ENCODE measurements at places on chromosomes 7 and 10.

DNA sequence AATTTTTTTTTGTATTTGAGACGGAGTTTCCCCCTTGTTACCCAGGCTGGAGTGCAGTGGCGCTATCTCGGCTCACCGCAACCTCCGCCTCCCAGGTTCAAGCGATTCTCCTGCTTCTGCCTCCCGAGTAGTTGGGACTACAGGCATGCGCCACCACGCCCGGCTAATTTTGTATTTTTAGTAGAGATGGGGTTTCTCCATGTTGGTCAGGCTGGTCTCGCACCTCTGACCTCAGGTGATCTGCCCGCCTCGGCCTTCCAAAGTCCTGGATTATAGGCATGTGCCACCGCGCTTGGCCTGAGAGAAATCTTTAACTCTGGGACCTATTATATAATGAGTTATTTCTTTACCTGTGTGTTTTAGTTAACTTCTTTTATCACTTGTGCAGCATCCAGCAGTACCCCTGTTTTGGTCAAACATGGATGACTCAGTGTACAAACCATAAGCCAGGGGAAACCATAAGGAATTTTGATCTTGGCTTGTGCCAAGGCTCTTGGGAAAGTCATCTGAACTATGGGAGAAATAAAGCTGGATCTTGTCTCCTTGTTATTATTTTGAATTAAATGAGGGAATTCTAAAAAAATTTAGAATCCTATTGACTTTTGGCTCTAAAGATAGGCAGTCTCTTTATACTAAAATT, 23.6 kb upstream of the ZRANB1 start:
- DNase-seq: no peak

GRCh38 chr10:24793648-24794379, 70.1 kb upstream of the ARHGAP21 start:
- peak; percentile 1 for DNase-seq

DNA sequence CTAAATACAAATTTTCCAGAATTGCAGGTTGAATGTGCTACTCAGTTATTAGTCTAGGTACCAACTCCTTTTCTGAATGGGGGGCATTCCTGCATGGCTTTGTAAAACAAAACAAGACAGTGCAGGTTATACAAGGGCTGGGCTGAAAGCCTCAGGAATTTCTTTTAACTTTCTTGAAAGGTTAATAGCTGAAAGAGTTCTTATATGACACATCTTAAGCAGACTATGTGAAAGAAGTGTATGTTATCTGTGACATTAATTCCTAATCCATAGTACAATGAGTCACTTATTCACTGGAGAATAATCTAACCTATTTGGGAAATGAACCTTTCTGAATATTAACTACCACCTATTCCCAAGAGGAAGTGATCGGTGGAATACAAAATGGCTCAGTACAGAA, 115.6 kb upstream of the FAM133B start:
- no peak for DNase-seq

DNA sequence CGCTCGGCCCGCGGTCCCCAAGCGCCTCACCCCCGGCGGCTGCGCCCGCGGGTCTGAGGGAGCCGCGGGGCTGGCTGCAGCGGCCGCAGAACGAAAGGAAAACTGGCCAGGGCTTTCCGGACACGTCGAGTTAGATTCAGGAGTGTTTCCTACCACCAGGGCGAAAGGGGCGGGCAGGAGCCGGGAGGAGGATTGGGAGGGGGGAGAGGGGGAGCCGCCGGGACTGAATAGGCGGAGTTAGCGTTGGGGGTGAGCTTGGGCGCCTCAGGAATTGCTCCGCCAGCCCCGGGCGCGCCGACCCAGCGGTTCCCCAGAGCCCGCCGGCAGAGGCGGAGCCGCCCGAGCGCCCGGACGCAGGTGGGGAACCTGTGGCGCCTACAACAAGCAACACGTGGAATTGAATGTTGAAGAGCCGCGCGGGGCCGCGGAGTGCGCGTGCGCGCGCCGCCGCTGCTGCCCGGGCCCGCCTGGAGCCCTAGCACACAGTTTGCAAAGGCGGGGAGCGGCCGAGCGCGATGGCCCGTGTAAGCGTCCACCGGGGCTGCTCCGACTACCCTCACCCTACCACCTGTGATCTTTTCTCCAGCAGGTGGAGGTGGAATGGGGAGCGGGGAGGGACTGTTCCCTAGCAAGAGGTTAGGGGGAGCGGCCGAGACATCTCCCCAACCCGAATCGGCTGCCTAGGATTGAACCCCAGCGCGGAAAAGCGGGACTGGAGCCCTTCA, at the start of gene CADPS2:
Gene CADPS2, minus strand, starts transcription at position 104 of the 725 bp plus-strand sequence. CDS start 123 bp downstream, outside the sequence.
- no peak for DNase-seq

DNA sequence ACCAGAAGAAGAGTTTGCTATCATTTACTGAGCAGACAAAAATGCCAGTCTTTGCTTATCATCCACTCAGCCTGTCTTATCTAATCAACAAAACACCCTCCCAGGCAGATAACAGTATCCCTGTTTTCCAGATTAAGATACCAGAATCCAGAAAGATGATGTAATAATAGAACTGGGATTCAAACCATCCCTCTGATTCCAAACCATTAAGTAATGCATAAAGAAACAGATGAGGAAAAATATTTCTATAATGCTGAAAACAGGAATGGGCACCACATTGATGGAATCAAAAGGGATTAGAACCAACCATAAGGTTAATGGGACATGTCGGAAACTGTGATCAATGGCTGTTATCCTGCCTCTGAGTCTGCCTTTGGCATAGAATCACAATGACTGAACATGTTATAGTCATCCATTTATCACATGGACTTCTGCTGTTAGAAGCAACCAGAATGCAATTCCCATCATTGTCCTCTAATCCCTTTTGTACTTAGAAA, 92.1 kb upstream of the RSU1 start:
- DNase-seq: no peak

DNA sequence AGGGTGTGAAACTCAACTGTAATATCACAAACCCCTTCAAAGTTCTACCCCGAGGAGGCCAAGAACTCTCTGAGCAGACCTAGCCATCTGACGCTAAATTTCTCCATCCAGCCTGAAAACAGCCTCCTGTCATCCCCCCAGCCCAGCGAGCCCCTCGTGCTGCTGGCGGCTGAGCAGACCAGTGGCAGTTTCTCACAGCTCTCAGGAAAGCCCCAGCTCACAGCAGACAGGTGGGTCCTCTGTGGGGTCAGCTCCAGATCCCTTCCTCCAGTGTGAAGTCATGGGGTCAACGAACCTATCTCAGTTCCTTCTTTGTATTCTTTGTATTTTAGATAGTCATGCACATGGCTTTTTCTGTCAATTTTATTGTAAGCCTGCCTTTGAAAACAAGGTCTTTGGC, 7.8 kb downstream of the GARIN1A start:
- no peak for DNase-seq

DNA sequence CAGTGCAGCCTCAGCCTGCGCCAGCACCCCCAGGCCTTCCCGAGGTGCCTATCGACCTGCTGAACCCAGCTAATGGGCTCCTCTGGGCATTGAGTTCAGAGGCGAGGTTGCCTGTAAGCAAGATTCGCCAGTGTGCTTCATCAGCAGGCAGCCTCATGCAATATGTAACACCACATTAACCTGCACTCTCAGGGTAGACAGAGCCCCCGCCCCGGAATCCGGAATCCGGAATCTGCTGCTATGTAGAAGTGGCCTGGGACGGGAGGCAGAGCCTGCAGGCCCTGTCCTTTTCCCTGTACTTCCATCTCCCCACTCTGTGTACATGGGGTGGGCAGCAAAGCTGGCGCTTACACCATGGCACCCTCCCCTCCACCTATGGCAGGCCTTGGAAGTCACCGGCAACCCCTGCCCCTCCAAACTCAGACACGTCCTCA, 83.9 kb upstream of the RET start:
- no peak for DNase-seq

DNA sequence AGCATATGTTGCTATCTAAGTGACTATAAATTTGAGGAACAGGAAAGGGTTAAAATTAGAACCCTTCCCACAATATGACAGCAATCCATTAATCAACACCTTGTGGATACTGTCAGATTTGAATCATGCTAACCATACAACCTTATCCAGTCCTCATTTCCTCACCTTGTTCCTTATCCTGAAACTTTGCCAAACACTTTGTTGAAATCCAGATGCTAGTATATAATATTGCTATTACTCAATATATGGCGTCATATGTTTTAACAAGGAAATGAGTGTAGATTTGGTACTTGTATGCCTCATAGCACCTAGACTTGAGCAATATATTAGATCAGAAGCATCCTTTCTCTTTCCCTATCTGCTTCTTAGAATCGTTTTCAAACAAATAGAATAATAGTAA, 66.3 kb upstream of the SLC25A13 start:
- DNase-seq: no peak

DNA sequence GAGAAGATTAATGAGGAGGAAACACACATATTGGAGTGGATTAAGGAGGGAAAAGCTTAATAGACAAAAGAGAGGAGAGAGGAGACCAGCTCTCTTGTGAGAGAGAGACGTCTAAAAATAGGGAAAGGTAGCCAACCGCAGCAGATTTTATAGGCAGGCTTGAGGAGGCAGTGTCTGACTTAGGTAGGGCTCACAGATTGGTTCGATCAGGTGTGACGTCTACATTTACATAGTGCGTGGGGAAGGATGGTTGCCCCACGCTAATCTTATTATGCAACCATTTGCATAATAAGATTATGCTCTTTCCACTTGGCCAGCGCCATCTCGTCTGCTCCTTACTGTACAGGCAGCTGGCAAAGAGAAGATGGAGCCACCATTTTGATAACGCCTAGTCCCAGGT, 122.0 kb downstream of the MARCHF5 start:
- no peak for DNase-seq

DNA sequence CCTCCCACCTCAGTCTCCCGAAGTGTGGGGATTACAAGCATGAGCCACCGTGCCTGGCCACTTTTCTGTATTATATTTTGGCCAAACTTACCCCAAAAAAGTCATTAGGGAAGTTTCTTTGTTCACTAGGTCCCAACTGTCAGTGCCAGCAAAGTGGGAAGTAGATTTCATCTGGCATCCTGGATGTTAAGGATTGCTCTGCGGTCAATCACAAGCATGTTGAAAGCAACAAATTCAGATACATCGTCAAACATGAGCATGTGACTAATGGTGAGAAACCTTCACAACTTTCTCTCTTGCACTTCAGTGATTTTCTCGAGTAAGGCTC, 14.3 kb upstream of the LRRC17 start:
- no peak for DNase-seq

- DNase-seq: no peak
These were observed 467.4 kb upstream of the SORCS1 start for GRCh38 chr10:107631876-107632275.

DNA sequence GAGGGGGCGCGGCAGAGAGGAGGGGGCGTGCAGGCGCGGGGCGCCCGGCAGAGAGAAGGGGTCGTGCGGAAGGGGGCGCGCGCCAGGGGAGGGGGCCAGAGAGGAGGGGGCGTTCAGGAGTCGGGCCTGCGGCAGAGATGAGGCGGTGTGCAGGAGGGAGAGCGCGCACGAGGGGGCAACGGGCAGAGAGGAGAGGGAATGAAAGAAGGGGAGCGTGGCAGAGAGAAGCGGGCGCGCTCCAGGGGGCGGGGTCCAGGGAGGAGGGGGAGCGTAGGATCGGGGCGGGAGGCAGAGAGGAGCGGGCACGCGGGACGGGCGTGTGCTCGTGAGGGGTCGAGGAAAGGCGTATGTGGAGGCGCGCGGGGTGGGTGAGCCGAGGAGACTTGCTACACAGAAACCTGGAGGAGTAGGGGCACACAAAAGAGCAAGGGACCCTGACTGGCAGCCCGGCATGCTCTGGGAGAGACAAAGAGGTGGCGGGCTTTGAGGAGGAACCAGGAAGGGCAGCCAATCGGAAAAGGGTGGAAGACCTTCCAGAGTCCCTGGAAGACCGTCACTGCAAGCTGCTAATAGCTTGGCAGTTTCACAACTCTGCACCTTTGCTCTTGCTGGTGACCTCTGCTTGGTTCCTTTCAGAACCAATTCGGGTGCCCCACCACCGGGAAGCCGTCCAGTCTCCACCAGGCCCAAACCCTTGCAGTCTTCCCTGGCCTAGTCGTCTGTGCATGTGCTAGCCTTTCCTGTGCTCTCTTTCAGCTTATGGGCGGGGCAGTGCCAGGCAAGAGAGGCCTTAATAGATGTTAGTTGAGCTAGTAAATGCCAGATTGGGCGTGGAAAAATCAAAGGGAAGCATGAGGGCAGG, 639 bp downstream of the DYDC2 start:
- DNase-seq: no peak

DNA sequence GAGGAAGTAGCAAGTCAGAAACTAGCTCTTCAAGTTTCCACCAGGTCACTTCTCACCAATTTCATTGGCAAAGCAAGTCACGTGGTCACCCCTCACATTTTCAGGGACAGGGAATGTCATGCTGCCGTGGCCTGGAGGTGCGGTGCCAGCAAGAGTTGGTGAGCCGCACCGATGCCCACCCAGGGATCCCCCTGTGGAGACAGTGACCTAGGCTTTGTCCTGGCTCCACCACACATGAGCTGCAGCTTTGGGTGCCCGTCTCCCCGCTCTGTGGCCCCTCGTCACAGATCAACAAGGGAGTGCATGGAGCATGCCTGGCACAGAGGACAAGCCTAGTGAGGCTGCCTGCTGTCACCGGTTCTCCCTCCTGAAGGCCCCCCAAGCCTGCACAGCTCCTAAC, 226.7 kb upstream of the PPP2R2D start:
- DNase-seq: no peak

DNA sequence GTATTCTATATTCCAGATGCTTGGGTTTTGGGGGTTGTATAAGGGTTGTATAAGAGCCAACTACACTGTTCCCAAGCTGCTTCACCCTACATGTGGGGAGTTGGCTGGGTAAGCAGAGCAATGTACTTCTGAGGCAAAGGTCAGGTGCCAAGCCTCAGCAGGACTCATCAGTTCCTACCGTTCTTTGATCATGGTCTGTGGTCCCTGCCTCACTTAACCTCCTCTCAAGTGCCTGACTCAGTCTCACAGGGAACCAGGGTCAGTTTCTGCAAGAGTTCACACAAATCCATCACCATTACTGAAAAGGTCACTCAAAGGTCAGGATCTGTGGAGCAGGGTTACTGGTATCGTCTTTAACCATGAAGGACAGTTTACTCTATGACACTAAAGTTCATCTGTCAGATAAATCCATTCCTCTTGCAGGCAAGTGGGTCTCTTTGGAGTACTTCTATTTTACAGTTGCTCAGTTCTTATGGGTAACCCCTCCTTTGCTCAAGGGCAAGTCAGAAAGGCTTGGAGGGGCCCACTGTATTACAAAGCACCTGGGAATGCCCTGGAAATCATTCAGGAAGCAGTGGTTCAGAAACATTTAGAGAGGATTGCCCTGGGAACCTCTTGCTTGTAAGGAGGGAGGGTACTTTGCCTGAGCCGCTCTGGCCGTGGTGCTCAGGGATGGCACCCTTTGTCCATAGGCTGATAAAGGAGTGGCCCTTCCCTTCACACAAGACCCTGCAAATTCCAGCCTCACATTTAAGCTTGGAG, 184.3 kb upstream of the CDCA7L start:
- DNase-seq: no peak

- no peak for DNase-seq
These were observed 32.0 kb downstream of the EXOC6 start for GRCh38 chr10:92880233-92880861.

Measured in bone marrow (tissue), 2 donors.